ENCODE measurements at places on chromosomes 6 and 20.

DNA sequence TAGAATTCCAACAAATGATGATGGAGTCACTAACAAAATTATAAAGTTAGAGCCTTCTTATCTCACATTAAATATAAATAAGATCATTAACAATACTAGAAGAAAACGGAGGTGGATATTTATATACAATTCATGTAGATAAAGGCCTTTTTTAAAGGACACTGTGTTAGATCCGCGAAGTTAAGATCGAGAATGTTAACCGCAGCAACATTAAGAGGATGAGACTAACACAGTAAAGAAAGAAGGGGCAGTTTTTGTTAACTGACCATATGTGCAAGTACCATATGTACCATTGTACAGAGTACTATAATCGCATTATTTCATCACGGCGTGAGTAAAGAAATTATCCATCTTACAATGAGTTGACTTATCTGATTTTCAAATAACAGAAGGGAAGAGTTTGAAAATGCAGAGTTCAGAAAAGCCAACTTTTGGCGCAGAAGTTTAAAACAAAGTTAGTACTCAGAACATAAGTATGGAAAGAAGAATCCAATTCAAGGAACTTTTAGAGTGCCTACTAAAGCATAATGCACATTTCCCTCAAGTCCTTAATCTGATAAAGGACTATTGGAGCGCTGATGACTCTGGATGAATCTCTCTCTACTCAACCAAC, 1.4 kb downstream of the FBXL4 start:
- DNase-seq: no peak

DNA sequence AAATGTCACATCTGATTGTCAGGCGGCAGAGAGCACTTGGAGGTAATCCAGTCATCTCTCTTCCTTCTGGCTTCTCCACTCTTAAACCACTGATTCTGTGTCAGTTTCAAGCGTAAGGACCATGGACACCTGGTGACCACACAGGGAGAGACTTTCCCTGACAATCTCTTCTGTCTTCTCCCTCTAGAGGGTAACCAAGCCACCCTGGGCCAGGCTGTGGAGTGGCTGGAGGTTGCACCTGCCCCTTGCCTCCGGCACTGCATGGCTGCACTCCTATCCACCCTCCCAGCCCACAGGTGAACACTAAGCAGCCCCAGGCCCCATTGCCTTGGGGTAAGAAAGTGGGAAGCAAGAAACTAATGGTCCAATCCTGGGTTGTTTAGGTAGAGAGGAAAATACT, 78.7 kb downstream of the BFSP1 start:
- DNase-seq: no peak

DNA sequence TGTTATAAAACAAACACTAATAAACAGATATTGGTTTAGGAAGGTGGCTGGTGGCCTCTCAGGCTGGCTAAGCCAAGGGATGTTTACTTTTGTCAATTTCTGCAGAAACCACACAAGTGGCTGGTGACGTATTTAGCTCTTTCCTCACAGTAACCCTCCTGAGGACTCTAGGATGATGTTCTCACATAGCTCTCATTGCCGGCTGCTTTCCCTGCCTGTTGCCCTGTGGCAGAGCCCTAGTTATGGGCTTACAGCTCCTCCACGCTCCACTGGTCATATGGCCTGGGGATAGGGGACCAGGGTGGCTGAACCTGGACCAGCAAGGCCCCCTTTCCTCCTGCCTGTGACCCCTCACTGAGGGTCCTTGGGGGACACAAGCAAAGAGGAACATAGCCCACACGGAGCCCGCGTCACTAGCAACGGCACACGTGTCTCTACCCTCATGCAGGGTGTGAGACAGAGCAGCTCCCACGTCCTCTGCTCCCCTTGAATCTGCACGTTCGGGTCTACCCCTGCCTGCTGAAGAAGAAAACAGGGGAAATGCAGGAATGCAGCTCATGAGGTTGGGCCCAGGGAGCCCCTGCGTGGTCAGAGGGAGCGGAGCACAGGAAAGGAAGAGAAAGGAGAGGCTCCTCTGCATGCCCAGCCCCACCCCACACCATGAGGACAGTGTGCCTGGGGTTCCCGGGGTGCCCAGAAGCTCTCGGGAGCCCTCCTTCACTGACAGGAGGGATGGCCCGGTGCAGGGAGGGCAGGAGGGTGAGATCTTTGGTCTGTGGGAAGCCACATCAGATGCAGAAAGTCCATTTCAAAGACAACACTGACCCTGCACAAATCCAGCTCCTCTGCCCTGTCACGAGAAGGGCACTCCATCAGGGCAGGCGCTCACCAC, 13.9 kb downstream of the RAMACL start:
- DNase-seq: no peak

DNA sequence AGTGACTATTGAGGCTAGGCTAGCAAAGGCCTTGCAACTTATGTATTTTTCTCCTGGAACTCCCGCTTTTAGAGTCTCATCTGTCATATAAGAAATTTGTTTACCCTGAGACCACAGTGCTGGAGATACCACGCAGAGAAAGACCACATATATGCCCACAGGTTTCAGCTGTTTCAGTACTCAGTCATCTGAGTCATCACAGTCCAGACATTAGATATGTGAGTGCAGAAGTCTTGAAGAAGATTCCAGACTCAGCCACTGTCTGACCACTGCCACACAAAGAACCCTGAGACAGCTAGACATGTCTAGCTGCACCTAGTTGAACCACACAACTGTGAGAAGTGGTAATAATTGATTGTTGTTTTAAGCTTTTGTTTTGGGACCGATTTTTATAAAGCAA, 648.3 kb downstream of the EPM2A start:
- no peak for DNase-seq
